ENCODE measurements at places on chromosomes 4 and X.

DNA sequence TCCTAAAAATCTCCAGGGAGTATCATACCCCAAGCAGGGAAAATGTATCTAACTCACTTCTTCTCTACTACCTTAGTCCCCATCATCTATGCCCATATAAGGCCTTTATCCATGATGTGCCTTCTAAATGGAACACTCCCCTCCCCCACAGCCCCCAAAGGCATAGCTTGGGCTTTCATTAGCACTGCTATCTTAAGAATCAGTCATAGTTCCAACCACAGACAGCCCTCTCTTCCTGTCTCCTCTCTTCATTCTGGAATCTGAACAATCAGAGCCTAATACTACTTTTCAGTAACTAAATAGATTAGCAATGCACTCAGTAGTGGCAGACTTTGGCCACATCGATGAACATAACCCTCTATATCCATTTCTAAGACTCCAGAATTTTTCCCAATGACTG, 313.2 kb upstream of the DKK2 start:
- no peak for DNase-seq

DNA sequence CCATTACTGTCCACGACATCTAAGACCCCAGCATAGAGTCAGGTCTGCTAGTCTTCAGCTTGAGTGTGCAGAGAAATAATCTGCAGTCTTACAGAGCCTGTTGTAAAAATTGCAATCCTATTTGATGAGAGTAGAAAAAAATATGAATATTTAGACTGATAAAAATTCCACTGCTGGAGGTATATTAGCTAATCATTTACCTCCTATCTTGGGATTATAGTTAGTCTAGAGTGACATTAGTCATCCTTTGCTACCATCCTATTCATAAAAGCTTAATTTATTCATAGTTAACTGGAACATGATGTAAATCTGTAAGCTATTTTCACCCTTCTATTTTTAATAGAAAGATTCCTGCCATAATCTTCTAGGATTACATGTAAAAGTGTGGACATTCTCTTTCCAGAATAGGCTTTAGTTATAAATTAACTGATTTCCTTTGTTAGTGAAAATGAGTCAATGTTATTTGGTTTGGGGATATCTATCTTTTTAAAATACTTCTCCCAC, 26.7 kb downstream of the C4orf54 start:
- DNase-seq = no peak

- no peak for DNase-seq
These were observed 67.9 kb downstream of the TMLHE start for GRCh38 chrX:155544881-155545280.

DNA sequence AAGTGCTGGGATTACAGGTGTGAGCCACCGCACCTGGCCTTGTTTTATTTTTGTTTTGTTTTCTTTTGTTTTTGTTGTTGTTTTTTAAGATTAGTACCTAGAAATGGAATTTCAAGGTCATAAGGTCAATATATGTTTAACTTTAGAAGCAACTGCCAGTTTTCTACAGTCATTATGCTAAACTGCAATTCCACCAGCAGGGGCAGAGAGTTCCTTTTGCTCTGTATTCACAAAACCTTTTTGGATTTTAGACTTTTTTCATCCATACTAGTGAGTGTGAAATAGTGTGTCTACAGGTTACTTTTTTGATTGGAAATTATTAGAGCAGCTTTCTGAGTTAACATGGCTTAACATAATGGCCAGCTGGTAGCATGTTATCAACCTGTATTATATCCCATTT, 580.6 kb downstream of the TRIML1 start:
- DNase-seq = no peak

- no peak for DNase-seq
These were observed 104.1 kb downstream of the ASB9 start for GRCh38 chrX:15165832-15166231.

GRCh38 chr4:119172223-119172622, 36.6 kb downstream of the MYOZ2 start:
- DNase-seq = no peak

- no peak for DNase-seq
These were observed 20.5 kb upstream of the CD40LG start for GRCh38 chrX:136627409-136627808.

GRCh38 chr4:170093973-170094535, 4.3 kb upstream of the AADAT start:
- DNase-seq = no peak

GRCh38 chr4:88759039-88759894, 61.6 kb upstream of the NAP1L5 start:
- DNase-seq = no peak

DNA sequence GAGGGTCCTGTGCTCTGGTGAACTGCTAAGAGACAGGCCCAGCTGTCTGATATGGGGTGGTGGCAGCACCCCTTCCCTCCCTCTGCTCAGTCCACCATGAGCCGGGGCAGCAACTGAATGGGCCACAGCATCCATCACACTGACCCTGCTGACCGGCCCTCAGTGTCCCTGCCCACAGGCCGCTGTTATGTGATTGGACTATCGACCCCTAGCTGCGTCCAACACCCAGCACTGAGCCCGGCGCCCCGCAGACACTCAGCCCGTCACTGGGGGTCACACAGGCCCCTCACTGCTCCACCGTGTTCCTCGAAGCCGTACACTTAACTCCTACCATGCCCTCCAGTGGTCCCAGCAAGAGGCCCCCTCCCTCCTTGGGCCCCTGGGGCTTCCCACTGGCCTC, 88.8 kb upstream of the PSAPL1 start:
- DNase-seq = no peak

GRCh38 chrX:22122510-22122909, 90.4 kb downstream of the PHEX start:
- DNase-seq = no peak

DNA sequence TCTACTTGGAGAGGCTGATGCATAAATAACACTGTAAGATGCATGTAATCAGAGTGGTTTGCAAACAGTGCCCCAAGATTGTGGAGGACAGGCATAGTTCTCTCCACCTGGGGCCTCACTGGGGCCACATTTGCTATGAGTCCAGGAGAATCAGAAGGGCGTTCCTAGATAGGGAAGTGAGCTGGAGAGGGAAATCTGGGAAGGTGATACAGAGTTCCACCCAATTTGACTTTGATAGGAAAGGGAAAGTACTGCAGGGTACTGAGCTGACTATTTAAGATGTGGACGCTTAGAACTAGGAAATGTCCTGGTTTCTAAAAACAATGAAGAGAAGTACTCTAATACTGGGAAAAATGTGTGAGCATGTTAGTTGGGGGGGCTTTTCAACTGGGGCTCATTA, 33.9 kb downstream of the FAM9C start:
- no peak for DNase-seq

DNA sequence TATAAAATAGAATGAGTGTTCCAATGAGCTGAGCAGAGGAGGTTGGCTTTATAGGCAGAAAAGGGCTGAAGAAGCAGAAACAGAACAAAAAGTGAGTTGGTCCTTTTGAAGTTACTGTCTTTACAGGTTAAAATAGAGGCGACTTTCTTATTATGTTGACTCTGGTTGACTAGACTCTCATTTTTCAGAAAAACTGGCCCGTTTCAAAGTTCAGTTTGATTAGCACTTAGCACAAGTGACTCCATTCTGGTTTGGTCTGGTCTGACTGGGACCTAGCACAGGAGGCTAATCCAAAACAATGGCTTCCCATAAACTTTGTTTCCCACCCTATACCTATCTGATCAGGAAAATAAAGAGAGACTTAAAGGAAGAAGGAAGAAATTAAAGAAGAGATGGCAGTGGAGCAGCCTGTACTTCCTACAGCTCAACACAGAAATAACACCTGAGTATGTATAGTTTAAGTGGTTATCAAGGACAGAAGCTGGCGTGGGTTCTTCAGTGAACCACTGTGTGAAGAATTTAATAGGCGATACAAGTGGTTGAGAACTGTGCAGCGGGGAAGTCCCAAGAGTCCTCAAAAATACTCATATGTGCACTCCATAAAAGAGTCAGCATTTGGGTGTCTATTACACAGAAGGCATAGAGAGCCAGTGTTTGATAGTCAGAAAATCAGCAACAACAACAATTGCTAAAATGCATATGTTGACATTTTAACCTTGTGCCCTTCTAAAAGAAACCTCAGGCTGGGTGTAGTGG, 554.8 kb upstream of the HTR2C start:
- DNase-seq = no peak

DNA sequence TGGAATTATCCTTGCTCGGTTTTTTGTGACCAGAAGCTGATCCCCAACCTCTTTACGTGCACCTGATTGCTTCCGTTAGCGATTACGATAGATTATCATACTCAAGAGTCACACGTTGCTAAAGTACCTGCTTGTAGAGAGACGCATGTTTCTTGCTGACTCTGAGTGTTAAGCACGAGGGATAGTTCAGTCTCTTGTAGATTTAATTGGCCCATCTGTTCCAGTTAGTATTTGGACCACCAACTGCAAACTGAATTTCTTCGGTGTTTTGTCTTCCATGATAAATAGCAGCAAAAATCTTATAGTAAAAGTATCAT, 516 bp upstream of the COX18 start:
- no peak for DNase-seq

DNA sequence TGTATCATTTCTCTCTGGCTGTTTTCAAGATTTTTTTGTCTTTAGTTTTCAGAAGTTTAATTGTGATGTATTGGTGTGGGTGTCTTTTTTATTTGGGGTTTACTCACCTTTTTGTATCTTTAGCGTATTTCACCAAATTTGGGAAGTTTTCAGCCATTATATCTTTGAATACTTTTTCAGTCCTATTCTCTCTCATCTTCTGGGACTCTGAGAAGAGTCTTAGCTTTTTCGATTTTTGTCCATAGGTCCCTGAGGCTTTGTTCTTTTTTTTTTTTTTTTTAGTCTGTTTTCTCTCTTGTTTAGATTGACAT, 23.8 kb downstream of the KDM6A start:
- no peak for DNase-seq

DNA sequence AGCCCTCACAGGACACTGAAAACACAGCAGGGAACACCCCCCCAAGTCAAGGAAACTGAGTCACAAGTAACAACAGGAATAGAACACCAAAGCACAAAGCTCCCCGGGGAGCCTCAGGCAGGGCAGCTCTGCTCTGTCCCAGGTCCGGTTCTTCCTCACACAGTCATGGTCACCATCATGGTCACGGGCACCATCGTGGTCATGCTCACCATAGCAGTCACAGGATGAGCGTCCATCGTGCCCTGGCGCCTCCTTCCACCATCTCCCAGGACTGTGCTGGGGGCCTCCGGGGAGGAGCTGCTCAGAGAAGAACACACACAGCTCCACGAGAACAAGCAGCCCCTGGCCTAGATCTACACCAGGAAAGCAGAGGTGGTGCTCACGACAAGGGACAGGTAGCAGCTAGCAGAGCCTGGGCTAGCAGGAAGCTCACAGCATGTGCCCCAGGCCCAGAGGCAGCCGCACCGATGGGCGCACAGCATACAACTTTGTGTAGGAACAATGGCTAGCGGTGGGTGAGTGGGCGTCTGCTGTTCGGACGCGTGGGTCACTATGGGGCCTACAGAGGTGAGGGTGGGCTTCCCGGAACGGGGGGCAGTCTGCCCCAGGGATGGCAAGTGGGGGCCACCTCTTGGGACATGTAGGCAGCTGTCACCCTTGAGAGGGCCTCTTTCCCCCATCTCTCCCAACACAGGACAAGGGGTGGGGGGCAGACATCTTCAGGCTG, 3.4 kb downstream of the PNMA6F start:
- DNase-seq = no peak

DNA sequence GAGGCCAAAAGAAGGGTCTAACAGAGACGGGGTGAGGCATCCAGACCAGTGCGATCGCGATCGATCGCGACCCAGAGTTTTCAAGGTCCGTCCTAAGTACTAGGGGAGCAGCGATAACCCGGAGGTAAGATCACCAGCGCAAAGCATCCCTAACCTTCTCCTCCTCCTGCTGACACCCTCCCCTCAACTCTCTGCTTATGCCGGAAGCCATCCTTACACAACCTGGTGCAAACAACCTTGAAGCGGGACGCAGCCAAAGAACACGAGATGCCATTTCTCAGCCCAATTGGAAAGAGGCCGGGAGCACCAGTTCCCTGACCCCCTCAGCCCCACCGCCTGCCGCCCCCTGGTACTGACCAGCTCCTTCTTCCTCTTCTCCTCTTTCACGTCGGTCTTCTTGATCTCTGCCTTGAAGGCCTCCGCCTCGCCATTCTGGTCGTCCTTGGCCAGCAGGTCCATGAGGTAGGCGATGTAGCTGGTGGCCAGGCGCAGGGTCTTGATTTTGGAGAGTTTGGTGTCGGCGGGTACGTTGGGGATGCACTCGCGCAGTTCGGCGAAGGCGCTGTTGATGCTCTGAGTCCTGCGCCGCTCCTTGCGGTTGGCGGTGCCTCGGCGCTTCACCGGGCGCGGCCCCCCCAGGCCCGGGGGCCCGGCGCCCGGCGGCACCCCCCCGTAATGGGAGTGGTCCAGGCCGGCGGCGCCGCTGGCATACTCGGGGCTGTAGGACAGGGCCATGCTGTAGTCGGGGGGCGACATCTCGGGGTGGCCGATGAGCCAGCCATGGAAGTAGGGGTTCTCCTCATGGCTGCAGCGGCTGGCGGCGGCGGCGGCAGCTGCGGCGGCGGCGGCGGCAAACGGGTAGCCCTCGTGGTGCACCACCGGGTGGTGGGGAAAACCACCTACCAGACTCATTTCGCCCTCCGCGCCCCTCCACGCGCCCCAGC, 1.4 kb downstream of the HAND2 start:
- DNase-seq = no peak

DNA sequence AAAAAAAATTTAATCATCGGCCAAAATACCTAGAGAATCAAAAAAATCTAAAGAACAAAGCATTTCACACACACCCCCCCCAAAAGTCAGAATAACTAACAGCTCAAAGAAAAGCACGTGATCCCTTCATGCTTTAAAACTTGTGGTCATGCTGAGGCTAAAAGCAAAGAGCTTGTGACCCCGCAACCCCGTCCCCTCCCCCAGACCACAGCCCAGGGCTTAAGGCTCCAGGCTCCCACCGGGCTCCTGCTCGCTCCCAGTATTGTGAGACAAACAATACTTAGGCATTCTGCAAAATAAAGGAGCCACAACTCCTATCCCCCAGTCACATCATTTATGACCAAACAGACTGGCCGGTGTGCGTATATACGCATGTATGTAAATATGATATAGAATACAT, 62.1 kb upstream of the CCDC160 start:
- DNase-seq = no peak

- DNase-seq = no peak
These were observed 19.2 kb downstream of the FLNA start for GRCh38 chrX:154355094-154355775.

DNA sequence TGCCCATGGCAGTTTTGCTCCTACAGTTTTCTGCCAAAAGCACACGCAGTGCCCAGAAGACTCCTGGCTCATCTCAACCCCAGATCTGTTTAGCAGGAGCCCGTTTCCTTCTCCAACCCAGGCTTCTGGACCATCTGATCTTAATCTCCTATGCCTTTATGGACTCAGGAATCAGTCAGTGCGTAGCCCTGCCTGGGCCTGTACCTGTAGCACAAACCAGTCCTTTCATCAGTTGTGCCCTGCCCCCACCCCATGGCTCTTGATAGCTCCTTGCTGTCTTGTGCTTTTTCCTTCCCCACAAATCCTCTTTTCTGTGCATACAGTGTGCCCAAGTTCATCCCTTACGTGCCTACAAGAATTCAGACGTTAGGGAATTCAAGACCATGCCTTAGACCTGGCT, 1.5 kb downstream of the ZNF718 start:
- DNase-seq = no peak

GRCh38 chr4:185859111-185859510, 47.1 kb upstream of the SORBS2 start:
- DNase-seq = no peak

- no peak for DNase-seq
These were observed 368.1 kb downstream of the UNC5C start for GRCh38 chr4:95180531-95181242.

GRCh38 chr4:156439576-156440200, 486.0 kb upstream of the CTSO start:
- no peak for DNase-seq

GRCh38 chr4:988726-989721, 2.2 kb downstream of the IDUA start:
- no peak for DNase-seq
